Stimulated activated CD8-positive, alpha-beta memory T cell treated with anti-CD3 and anti-CD28 coated beads, Interleukin-7, amount 100 ng/mL, for 1 hour (primary cell): ENCODE measurements at places on chromosomes 16 and 17.

GRCh38 chr17:57274162-57274561 is 17.8 kb downstream of the MSI2 start:
- DNase-seq = no peak

DNA sequence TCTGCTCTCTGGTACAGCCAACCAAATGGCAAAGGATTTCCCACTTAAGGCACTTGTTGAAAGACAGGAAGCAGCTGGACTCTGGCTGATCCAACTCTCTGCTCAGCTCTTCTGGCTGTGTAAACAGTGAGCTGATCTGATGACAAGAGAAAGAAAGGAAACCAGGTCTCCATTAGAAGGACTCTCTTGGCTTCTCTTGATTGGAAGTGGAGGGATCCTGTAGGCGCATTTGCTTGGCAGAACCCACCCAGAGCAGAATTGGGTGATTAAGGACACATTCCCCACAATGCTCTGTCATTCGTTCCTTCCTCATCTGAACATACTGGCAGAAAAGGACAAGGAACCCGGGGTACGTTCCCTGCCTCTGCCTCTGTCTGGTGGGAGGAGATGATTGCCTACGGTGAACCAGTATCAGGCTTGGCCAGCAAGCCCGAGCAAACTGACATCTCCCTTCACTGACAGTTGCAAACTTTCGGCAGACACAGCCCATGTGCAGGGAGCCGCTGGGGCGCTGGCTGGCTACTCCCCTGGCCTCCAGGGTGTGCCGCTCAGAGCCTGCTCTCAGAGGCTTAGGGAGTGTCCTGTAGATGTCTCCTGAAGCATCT is 29.1 kb downstream of the LDHD start:
- DNase-seq = no peak

DNA sequence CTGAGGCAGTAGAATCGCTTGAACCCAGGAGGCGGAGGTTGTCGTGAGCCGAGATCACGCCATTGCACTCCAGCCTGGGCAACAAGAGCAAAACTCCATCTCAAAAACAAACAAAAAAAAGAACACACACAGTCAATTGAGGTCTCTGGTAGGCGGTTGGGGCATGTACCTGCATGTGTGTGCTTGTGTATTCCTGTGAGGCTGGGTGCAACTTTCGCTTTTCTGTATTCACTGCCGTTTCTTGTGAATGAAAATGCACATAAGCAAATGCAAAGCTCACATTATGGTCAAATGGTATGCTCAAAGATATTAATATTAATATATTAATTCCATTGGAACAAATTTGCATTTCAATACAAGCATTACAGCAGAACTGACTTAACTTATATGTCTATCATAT is 20.9 kb downstream of the HS3ST3A1 start:
- DNase-seq = no peak

DNA sequence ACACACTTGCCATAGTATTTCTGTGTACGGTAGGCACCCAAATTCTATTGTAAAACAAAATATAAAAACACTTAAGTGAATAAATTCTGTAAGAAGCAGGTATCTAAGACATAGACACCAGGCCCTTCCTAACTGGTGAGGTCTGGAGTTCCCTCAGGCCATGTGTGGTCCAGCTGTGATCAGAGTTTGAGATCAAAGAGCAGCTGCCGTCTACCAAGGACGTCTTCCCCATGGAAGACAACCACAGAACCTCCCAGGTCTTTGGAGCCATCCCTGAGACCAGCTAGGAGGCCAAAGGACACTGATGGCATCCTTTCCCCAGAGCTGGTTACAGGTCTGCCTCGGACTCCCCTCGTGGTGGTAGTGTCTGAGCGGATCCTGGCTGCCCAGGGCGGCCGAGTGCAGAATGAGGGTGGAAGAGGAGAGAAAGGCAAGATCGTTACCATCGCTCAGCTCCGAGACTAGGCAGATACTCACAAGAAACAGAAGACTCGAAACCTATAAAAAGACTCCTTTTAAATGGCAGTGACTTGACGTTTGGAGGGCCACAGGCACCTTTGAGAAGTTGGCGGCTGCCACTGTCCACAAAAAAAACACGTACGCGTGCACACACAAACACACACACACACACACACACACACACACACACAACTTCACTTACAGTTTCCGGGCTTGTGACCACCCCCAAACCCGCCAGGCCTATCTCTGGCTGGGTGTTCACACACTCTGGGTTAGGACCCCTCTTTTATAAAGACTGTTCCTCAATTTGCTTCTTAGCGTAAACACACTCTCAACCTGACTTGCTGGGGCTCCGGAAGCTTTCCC is 7.5 kb downstream of the TIMP2 start:
- no peak for DNase-seq

GRCh38 chr17:42271006-42271778 is 5.0 kb downstream of the STAT5B start:
- DNase-seq = no peak
